ENCODE measurements at places on chromosomes 16 and 17. TPM values are rescaled to one million over a fixed set of nuclear protein-coding genes. Genes with fewer than 3 reads are reported as not detected.

SMTNL2 gene
- not detected for total RNA-seq

BICDL2 gene
- total RNA-seq, result not detected

MMP28 gene
- total RNA-seq, result 2.4 TPM

CNOT1 gene
- total RNA-seq, result 132 TPM

RDM1 gene
- total RNA-seq, result not detected

INCA1 gene
- total RNA-seq, result 0.39 TPM

TLCD2 gene
- 1.4 TPM for total RNA-seq

SSTR5 gene
- 0.38 TPM for total RNA-seq

KRT12 gene
- total RNA-seq, result not detected

SHCBP1 gene
- 16.8 TPM for total RNA-seq

DHRS7B gene
- total RNA-seq, result 17.2 TPM

CDRT15L2 gene
- total RNA-seq, result not detected

- DNase-seq, result no peak
Measured at GRCh38 chr16:14121142-14121541, 50.0 kb downstream of the MRTFB start.

DNA sequence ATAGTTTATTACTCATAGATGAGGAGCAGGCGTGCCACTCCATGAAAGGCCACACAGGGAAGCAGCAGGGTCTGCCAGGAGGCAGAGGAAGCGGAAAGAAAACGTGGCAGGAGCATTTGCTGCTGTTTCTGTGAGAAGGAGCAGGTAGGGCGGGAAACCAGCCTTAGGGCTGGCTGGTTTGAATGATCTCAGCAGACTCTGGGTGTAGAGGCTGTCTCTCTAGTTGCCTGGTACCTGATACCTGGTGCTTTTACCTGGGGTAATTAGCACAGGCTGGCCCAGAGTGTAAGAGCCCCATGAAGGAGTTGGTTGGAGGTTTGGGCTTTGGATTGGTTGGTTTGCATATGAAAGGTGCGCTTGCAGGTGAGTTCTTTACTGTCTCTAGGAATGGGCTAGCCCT lies 205.0 kb upstream of the CACNG3 start:
- no peak for DNase-seq

DNA sequence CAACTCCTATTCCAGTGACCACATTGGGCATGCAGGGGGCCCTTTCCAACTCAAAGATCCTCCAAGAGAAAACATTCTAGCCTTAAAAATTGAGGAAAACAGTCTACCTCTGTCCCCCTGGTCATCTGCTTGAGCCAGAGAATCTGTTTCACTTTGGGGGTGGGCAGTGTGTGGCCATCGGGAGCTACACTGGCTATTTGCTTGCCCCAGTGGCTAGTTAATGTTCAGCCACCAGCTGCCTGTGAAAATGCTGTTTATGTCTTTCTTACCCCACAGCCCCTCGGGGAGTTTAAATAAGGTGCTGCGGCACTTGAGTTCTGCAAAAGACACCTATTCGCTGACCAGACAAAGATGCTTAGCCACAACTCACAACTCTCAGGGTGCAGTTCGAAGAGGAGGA lies 43.4 kb downstream of the GNAO1 start:
- DNase-seq, result no peak

- no peak for DNase-seq
Measured at GRCh38 chr17:13740686-13741085, 139.0 kb upstream of the HS3ST3A1 start.

DNA sequence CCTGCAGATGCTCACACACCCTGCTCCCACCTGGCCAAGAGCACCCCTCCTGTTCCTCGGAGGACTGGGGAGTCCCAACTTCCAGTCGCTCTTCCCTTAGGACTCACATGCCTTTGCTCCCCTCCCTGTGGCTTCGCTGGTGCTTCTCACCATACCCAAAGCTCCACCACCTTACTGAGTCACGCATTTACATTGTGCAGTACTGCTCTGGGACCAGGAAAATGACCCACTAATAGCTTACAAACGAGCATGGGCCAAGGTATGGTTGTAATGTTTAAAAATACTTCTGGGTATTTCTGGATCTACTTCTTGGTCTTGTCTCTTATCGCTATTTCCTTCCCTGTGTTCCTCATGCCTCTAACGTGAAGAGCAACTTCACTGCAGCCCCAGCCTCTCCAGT lies 41.0 kb upstream of the CDRT4 start:
- no peak for DNase-seq

- peak; percentile 98 for DNase-seq
Measured at GRCh38 chr16:54930005-54930868, at the start of gene IRX5. Gene IRX5 (plus strand): TSS chr16:54930865. CDS start chr16:54931199, 334 bp downstream.

DNA sequence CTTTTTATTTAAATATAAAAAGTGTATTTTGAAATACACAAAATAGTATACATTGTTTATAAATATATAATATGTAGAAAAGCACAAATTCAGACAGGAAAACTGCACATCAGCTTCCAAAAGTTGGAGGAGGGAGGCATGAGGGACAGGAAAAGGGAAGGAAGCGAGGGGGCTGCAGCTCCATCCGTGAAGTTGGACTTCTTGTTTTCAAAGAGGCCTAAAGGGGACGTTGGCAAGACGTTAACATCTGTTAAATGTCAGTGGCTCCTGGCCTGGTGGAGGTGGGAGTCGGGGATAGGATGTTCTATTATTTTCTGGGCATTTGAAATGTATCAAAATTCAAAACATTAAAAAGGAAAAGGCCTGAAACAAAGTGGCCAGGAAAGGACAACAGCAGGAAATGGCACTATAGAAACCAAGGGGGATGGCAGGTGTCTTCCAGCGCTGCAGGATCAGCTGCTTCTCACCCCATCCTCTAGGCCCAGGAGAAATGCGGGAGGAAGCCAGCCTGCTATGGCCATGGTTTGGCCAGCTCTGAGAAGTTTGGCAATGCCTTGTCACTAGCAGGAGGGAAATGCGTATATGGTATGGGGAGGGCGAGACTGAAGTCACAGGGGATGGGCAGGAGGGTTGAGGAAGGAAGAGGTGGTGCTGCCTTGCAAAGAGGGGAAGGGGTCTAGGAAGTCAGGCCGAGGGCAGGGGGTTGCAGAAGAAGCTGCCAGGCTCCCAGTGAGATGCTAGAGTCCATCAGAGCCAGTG lies 6.4 kb downstream of the CMTM2 start:
- no peak for DNase-seq

- DNase-seq, result no peak
Measured at GRCh38 chr17:12768255-12768654, 21.0 kb upstream of the ARHGAP44 start.

DNA sequence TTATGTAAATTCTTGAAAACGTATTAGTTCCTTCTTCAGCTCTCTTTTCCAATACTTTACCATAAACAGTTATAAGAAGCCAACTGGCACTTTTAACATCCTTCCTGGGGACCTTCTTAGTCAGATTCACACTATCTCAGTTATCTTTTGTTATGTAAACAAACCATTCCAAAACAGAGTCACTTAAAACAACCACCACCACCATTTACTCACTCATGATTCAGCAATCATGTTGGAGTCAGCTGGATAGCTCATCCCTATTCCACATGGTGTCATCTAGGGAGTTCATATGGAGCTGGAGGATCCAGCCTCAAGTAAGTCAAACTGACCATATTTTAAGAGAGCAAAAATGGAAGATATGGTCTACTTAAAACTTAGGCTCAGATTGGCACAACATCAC lies 240.3 kb upstream of the IRX3 start:
- DNase-seq, result no peak

- DNase-seq, result no peak
Measured at GRCh38 chr17:1939981-1940809, 84.9 kb downstream of the RTN4RL1 start.

GRCh38 chr16:27879601-27880247 lies 183.8 kb downstream of the GSG1L start:
- no peak for DNase-seq

DNA sequence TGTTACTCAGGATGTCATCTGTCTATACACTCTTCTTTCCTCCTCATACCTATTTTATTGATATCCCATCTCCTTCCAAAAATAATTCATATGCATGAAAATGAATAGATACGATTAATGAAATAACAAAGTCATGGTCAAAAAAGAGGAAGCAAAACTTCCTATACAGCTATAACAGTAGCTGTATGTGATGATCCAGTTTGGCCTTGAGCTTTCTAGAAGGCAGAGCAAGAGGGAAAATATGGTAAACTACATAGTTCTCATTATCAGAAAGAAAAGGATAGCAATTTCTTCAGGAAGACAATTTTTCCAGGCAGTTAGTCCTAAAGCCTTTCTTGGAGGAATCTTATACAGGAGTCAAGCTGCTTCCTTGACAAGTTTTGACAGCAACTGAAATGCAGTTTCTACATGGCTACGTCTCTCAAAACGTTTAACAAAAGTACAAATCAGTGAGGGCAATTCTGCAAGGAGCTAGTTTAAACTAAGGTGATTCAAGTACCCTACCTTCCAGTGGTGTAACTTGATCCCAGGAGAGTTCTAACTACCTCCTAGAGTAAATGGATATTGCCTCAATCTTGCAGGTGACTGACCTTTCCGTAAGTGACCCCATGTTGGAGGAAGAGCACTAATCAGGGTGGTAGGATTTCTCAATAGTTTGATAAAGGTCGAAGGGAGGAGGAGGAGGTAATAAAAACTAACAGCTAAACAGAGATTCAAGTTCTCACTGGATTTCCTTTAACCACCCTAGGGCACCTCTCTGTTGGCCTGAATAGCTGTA lies 1.0 kb downstream of the SPAG5 start:
- DNase-seq, result no peak

DNA sequence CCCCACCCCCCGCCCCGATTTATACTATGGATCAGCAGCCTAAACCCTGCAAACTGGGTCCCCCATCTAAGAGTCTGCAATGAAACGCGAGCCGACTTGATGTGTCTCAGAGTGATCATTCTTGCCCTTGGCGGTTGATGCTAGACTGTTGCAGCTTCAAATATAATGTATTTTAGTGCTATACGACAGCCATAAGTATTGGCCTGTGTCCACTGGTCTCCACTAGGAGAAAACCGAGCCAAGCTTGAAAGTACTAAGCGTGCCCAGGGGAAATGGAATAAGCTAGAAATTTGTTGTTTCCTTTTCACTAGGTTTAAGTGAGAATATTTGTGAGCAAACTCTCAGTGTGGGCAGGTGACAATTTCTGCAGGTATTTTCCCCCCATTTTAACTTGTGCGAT lies 711.2 kb downstream of the MAF start:
- no peak for DNase-seq

GRCh38 chr16:81784072-81784795 lies 5.1 kb downstream of the PLCG2 start:
- no peak for DNase-seq

- DNase-seq, result no peak
Measured at GRCh38 chr16:15607700-15608396, 35.1 kb downstream of the MARF1 start.

DNA sequence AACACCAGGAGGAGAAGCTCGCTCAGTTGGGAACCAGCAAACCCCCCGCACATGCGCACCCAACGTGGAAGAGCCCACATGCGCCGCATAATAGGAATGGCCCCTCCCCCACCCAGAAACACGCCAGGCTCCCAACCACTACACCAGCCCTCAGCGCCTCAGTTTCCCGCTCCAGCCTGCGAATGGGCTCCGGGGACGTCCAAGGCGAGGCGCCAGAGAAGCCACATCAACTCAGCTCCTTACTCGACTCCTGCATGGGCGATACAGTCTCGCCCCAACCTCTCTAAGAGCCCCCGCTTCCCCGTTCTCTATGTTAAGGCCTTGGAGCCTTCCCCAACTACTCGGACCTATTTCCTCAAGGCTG lies 504 bp downstream of the SRSF1 start:
- DNase-seq, result peak; percentile 56

GRCh38 chr17:45700171-45701090 lies 83.7 kb upstream of the CRHR1 start:
- no peak for DNase-seq

GRCh38 chr16:8962393-8963009 lies 1.2 kb downstream of the USP7 start:
- DNase-seq, result no peak

DNA sequence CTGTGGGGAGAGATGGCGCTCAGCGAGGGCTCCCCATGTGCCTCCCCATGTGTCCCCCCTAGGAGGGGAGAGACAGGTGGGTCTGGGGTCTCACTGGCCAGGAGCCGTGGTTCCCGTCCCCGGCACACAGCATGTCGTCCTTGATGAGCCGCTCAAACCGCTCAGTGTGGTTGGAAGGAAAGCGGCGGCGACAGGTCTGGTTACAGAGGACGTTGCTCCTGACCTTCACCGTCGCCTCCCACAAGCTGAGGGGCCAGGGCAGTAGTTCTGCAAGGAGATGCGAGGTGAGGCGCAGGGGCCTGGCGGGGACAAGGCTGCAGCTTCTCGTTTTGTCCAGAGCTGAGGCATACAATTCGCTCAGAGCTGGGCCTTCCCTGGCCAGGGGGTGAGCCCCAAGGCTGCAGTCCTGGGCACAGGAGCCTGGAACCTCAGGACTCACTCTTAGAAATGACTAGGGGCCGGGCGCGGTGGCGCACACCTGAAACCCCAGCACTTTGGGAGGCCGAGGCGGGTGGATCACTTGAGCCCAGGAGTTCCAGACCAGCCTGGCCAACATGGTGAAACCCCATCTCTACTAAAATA lies 22.8 kb upstream of the UBE2I start:
- no peak for DNase-seq

DNA sequence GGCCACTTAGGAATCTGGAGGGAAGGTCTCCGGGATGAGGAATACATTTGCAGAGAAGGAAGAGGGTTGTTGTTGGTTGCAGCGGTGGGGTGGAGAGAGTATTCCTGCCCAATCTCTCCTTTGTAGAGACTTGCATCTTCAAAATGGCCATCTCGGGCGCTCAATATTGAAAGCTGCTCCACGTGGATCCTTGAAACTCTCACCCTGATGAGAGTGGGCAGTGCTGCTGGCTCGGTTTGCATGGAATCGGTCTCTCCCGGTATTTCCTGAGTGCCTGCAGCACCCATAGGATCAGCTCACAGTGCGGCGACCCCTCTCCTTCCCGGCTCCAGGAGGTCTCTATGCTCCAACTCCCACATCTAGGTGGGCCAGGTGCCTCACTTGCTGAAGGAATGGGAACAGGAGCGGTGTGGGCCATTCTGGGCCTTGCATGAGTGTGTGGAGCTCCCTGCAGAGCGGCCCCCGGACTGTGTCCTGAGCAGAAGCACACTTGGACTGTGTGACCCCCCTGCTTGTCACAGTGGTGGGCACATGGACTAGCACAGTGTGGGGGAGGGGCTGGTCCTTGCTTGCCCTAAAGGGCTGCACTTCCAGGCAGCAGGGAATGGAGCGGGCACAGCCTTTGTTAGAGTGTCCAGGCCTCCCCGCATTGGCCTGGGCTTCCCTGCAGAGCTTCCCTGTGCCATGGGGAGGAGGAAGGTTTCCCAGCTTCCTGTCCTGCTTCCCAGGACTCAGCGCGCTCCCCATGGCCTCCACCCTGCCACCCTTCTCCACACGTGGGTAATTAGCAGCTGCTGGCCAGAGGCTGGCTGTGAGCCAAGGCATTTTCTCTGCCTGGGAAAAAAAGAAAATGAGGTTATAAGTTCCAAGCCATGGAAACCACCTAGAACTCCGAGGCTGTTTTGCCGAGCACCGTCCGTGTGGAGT lies 139.3 kb downstream of the IRF8 start:
- DNase-seq, result no peak
